Kidney epithelial cell (primary cell): ENCODE measurements at places on chromosomes 16 and 17.

DNA sequence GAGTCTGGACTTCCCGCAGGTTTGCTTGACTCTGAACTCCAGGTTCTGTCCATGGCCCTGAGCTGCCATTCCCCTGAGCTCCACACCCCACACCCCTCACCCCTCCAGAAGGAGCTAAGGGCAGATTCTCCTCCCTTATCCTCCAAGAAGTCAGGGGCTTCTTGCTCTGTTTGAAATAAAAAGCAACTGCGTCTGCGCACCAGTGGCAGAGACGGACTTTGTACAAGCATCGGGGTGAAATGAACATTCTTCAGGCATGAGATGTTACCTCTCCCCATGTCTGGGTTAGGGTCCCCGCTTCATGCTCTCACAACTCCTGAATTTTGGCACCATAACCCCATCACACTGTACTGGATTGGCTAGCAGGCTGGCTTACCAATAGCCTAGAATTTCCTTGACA lies 36.1 kb upstream of the DLX4 start:
- no peak for DNase-seq

DNA sequence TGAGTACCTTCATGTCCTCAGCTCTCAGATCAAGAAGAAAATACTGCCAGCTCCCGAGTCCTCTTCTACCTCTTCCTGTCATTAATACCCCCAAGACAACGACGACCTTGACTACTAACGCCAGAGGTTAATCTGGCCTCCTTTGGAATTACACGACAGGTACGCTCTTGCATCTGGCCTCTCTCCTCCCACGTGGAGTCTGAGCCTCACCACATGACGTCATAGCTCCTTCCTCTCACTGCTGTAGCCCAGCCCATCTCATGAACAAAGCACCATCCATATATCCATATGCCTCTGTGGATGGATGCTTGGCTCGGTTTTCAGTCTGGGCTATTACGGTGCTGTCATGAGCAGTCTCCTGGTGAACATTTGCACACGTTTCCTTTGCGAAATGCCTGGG lies 110.2 kb upstream of the TNRC6C start:
- DNase-seq: no peak

- peak; percentile 77 for DNase-seq
Measured at GRCh38 chr17:11598274-11599221, at the start of gene DNAH9. Gene DNAH9 (plus strand): TSS chr17:11598470. CDS start chr17:11598499, 29 bp downstream.

DNA sequence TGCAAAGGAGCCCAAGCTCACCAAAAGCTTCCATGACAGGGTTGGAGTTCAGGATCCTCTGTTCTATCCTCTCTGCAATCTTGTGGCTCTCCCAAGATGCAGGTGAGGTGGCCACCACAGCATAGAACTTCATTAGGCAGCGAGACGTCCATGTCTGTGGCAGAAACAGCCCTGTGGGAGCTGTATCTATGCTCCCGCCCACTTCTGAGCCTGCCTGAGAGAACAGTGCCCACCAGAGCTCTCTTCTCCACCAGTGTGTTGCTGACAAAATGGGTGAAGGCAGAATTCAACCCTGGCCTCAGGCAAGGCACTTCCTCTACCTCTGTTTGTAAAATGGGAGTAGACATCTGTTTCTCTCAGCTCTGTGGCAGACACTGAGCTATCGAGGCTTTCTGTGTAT lies 18.8 kb downstream of the MYO19 start:
- no peak for DNase-seq

GRCh38 chr16:60027351-60027750 lies 1293.2 kb upstream of the GOT2 start:
- DNase-seq: no peak
